Epithelial cell of esophagus (primary cell): ENCODE measurements at places on chromosomes 3 and 15.
A peak's percentile ranks its signal among the peaks of the same experiment; 100 is the strongest.

- DNase-seq: no peak
Observed at GRCh38 chr15:23447107-23447500, at the start of gene GOLGA6L2. TSS of gene GOLGA6L2 (minus strand) at chr15:23447243. CDS start at chr15:23447181, 62 bp downstream.

GRCh38 chr15:68309024-68309423 is 31.5 kb downstream of the FEM1B start:
- DNase-seq: no peak

DNA sequence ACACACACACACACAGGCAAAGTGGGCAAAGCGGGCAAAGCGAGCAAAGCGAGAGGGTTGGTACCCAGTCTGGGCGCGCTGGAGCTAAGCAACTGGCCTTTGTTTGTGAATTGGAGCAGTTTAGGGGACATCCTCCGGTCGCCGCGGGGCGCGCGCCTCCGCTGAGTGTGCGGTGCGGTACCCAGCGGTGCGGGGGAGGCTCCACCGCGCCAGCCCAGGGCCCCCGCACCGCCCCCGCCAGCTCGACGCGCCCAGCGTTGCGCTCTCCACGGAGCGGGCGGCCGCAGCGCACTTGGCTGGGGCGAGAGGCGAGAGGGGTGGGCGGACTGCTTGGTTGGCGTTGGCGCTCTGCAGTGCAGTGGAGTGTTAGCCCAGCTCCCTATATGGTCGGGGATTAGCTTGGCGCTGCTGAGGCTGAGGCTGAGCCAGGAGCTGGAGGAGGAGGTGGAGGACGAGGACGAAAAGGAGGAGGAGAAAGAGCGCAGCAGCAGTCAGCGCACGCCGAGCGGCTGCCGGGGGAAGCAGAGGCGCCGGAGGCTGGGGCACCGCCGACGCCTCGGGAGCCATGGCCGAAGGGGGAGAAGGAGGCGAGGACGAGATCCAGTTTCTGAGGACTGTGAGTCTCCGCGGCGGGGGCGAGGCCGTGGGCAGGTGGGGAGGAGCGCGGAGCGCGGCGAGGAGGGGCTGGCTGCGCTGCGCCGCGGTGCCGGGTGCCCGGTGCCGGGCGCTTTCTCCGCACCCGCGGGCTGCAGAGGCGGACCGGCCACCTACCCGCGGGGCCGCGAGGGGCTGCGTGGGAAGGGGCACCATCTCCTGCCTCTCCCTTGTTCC is at the start of gene RYR3:
TSS of gene RYR3 (plus strand) at position 487 of the 831 bp plus-strand sequence. CDS start at position 566, 79 bp downstream.
- peak; percentile 53 for DNase-seq

DNA sequence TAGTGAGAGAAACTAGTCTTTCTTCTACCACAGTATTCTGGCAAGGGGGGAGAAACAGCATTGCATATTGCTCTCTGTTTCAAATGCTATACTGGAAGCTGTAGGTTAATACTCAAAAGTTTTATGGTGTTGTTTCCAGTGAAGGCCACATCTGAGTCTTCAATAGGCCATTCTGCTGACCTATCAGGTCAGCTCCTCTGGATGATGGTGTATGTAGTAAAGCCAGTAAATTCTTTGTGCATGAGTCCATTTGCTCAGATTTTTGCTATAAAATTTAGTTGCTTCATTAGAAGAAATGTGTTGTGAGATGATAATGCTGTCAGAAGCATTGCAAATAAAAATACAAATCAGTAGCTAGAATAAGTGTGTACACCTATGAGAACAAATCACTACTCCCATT is 64.9 kb upstream of the RBMS3 start:
- no peak for DNase-seq

DNA sequence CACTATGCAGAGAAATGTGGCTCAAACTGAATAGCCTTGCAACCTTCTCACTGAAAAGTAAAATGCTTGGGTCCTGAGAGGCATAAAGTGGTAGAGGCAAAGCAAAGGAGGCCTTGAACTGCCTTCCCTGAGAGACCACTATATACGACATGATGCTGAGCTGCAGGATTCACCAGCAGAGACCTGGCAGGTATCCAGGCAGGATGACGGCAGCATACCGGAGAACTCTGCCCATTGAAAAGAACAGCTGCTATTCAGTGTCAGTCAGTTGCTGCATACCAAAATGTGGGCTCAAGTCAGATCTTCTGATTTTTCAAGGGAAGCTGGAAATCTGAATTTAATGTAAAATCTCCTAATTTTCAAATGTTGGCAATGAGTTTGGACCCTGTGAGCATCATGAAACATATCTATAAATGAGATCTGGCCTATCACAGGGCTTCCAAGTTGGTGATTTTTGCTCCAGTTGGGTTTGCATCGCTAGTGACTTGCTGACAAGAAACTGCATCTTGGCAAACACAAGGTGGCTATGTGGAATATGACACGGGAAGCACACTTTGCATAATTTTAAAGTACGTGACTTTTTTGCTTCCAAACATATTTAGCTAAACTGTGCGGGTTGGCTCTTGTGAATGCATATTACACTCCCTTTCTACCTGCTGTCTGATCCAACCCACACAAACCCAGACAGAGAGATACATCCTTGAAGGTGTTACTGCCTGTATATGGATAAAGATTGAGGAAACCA is 529.0 kb downstream of the AGBL1 start:
- DNase-seq: peak; percentile 71

DNA sequence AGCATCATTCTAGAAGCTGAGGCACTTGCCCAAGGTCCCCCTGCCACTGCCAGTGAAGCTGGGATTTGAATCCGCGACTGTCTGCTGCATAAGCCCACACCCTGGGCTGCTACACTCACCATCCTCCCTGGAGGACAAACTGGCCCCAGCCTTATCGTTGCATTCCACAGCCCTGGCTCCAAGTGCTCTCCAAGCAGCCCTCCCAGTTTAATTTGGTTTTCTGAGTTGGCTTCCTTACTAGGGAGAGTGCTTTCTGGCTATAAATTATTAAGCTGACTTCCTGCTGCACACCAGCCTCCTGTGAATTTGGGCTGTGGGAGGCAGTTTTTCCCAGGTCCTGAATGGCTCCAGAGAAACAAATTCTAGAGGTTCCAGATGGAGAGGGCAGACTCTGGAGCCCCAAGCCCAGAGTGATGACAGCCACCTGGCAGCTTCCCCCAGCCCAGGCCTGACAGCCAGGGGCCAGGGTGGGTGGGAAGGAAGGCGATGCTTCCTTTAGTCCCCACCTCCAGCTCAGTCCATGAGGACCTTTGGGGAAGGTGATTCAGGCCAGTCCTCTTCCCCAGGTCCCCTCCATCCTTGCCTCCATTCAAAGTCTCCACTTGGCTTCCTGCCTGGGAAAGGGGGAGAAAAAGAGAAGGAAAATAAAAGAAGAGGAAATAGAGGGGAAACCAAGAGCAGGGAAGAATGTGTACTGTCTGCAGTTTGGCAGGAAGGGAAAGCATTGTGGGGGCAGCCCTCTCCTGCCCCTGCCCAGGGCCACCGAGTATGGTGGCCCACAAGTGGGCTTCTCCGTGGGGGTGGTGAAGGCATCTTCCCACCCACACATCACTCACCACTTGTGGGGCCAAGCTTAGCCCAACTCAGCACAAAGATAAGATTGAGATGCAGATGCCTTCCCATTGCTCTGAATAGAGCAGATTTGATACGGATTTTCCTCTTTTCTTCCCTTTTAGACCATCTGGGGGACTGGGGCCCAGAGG is 69.6 kb downstream of the SEMA5B start:
- no peak for DNase-seq

DNA sequence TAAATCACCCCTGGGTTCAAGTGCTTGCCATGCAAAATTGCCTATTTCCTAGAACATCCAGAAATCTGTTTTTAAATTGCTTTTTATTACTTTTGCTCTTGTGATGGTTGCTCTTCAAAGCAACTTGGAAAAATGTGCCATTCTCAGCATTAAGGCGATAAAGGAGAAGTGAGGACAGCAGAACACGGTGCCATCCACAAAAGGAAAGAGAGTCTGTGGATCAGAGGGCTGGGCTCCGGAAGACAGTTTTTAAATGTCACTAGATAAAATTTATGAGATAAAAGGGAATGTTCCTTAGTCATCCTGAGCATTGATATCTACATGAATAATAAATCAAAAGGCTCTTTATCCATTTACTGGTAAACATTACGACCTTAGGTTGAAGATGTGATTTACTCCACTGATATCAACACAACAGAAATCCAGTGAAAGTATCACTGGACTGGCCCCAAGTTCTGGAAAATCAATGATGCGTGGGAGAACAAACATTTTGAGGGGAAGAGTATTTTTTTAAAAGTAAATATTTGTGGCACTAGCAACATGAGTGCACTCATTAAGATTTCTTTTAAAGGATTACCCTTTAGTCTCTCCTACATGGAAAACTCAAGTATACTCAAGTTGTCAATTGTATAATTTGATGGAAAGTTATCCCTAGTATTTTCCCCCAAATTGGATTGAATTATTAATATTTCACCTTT is 554.7 kb downstream of the FHIT start:
- no peak for DNase-seq

- peak; percentile 11 for DNase-seq
Observed at GRCh38 chr3:9676785-9677184, 26.8 kb upstream of the CPNE9 start.

- DNase-seq: no peak
Observed at GRCh38 chr15:91694131-91694830, 159.2 kb upstream of the SLCO3A1 start.

- DNase-seq: no peak
Observed at GRCh38 chr3:169496402-169496801, 167.1 kb downstream of the MECOM start.

DNA sequence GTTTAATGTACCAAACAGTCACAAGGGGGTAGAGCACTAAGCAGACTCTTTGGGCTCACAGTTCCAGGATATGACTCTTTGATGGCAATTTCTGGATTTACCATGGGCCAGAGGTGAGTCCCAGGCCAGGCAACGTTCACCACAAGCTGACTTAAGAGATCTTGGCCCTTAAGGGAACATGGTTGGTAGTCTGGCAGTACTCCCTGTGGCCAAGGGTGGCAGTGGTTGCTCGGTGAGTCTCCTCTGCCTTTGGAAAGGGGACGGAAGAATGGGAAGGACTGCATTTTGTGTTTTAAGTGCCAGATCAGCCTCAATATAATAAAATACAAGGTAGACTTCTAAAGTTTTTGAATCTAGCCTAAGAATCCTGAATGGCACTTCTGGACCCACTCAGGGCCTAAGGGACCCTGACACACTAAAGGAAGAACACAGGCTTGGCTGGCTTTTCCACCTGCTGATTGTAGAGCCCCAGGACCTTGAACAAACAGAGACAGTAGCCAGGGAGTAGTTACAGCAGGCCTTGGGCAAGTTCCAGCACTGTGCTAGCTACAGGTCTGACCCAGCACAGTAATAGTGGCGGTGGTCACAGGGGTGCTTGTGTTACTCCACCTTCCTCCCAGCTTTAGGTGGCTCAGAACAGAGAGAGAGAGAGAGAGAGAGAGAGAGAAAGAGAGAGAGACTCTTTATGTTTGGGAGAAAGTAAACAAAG is 730.7 kb upstream of the ALCAM start:
- DNase-seq: no peak

- peak; percentile 68 for DNase-seq
Observed at GRCh38 chr15:83250781-83251180, 33.7 kb downstream of the BNC1 start.

GRCh38 chr3:15808679-15809310 is 11.0 kb upstream of the ANKRD28 start:
- no peak for DNase-seq

- DNase-seq: peak; percentile 81
Observed at GRCh38 chr15:80480909-80481308, 76.7 kb downstream of the ARNT2 start.

GRCh38 chr3:129087138-129087702 is 26.6 kb downstream of the GP9 start:
- DNase-seq: peak; percentile 62

DNA sequence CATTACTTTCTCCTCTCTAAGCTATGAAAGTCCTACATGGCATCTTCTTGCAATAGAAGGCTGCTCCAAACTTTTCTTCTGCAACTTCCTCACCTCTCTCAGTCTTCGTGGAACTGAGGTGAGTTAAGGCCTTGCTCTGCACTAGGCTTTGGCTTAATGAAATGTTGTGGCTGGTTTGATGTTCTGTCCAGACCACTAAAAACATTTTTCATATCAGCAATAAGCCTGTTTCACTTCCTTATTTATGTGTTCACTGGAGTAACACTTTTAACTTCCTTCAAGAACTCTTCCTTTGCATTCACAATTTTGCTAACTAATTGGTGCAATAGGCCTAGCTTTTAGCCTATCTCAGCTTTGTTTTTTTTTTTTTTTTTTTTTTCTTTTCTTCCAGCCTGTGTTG is 335.3 kb upstream of the NECTIN3 start:
- no peak for DNase-seq
